ENCODE measurements at places on chromosomes 3 and 15.
A peak's percentile ranks its signal among the peaks of the same experiment; 100 is the strongest.

- no peak for DNase-seq
Measured at GRCh38 chr3:55156851-55157650, 229.2 kb upstream of the LRTM1 start.

DNA sequence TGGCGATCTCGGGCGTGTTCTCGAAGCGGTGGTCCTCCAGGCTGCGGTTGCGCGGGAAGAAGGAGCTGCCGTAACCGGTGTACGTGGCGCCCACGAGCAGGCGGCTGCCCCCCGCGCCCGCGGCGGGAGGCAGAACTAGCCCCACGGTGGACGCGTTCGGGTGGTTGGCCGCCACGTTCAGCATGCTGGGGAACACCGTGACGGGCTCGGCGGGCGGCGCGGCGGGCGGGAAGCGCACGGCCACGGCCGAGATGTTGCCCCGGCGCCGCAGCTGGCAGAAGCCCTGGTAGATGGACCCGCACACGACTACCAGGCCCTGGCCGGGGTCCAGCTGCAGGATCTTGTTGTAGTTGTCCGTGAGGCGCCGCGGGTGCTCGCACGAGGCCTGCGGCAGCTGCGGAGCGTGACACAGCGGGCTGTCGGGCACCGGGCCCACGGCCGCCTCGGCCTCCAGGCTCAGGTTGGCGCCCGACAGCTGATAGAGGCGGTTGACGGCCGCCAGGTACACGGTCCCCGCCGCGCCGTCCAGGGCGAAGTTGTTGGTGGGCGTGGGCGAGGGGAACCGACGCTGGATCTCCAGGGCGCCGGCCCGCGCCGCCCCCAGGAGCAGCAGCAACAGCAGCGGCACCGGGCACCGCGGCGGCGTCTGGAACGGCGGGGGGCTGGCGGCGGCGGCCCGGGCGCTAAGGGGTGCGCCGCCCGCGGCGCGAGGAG, 397 bp downstream of the PLXND1 start:
- DNase-seq = no peak

GRCh38 chr3:111998636-111999483, at the start of gene TAGLN3:
Gene TAGLN3, plus strand, starts transcription at chr3:111998922. Its CDS starts 501 bp downstream, at chr3:111999423.
- DNase-seq = peak; percentile 21

GRCh38 chr3:27312044-27312668, 57.0 kb downstream of the NEK10 start:
- peak; percentile 18 for DNase-seq

- DNase-seq = no peak
Measured at GRCh38 chr15:90043530-90044010, 42.4 kb downstream of the ZNF710 start.

- no peak for DNase-seq
Measured at GRCh38 chr3:126309165-126309564, 48.0 kb downstream of the KLF15 start.

GRCh38 chr3:141485641-141486495, 959 bp upstream of the RASA2 start:
- DNase-seq = no peak

- DNase-seq = peak; percentile 33
Measured at GRCh38 chr3:9500108-9501050, 53.2 kb downstream of the LHFPL4 start.

DNA sequence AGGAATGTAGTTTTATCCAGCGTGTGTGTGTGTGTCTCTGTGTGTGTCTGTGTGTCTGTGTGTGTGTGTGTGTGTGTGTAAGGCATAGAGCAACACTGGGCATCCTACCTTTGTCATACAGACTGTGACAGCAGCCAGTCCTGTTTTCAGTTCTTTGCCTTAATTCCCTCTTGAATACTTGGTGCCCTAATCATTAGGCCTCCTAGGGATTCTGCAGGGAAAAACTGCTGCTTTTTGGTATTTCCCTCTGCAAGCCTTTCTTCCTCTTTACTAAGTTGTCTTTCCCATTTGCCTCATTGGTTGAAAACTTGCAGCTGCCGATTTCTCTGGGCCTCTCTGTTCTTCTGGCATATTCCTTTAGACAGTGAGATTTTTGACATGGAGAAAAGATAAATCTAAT, 9.2 kb downstream of the SLC25A36 start:
- no peak for DNase-seq

- no peak for DNase-seq
Measured at GRCh38 chr3:172687501-172687900, 23.4 kb downstream of the NCEH1 start.

- DNase-seq = no peak
Measured at GRCh38 chr3:197554196-197554561, 1.6 kb downstream of the BDH1 start.

GRCh38 chr3:65196663-65197062, 508.9 kb upstream of the ADAMTS9 start:
- DNase-seq = no peak

DNA sequence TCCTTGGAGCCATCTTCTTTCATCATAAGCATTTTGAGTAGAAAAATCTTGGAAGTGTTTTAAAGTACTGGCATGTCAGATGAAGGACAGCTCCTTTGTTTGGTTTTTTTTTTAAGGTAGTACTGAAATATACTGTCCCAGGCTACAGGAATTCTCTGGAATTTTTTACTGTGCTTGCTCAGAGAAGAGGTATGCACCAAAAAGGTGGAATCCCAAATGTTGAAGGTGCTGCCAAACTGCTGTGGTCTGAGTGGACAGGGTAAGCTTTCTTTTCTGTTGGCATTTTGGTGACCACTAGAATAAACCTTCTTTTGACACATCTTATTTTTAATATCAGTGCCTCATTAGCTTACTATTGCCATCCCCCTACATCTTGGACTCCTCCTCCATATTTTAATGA, 7.2 kb downstream of the GNL3 start:
- DNase-seq = no peak

- DNase-seq = no peak
Measured at GRCh38 chr3:117398141-117398899, 688.7 kb downstream of the TUSC7 start.

DNA sequence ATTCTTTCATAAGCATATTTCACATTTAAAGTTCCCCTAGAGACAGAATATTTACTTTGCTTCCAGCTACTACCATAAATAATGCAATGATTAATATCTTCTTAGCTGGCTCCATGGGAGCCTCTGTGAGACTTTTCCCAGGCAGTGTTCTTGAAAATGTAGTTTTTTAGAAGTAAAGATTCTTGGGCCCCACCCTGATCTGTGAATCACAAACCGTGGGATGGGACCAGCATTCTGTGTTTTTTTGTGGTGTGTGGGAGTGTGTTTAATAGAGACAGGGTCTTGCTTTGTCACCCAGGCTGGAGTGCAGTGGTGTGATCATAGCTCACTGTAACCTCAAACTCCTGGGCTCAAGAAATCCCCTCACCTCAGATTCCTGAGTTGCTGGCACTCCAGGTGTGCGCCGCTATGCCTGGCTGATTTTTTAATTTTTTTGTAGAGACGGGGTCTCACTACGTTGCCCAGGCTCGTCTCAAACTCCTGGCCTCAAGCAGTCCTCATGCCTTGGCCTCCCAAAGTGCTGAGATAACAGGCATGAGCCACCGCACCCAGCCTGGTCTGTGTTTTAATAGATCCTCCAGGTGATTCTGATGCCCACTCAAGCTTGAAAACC, 83.0 kb downstream of the KLHL25 start:
- no peak for DNase-seq

GRCh38 chr3:40800343-40800742, 275.6 kb downstream of the ZNF621 start:
- DNase-seq = no peak

Measured in left renal pelvis (tissue), 4 donors.